Cortex of kidney (tissue), 1 donor: ENCODE measurements at places on chromosomes 7 and 10.

DNA sequence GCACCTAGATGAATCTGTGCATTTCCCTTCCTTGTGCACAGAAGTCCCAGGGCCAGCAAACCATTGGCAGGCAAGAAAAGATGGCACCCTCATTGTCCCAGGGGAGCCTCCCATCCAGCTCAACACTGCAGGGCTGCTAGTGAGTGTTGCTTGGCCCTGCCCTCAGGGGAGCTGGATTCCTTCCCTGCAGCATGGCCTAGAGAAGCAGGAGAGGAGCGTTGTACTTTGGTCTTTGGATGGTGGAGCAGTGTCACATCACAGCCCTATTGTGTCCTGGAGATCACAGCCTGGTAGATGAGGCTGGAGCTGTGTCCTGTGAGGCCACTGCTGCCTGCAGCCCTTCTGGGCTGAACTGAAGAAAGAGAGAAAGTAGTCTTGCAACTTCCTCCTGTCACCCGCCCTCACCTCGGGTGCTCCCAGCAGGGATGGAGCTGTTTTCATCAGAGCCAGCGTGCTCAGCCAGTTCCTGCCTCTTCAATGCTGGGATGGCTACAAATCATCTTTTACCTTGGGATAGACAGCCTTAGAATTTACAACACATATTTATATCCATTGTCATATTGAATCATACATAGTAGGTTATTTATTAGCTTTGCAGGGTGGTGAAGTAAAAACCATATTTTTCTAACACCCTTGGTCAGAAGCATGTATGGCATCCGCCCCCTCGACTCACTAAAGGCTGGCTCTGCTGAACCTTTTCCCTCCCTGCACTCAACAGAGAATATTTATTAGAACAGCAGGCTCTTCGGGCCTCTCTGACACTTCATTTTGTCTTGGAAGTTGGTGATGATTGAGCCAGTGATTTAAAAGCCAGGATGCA, 43.1 kb upstream of the FAM180A start:
- DNase-seq = no peak

- DNase-seq = no peak
Measured at GRCh38 chr10:110480387-110480786, 17.3 kb upstream of the DUSP5 start.

- DNase-seq = no peak
Measured at GRCh38 chr7:108453320-108453719, 2.9 kb downstream of the NRCAM start.

GRCh38 chr10:43781480-43782361, 133.0 kb upstream of the ZNF32 start:
- no peak for DNase-seq

GRCh38 chr10:93064874-93065660, 4.5 kb downstream of the CYP26C1 start:
- DNase-seq = no peak

DNA sequence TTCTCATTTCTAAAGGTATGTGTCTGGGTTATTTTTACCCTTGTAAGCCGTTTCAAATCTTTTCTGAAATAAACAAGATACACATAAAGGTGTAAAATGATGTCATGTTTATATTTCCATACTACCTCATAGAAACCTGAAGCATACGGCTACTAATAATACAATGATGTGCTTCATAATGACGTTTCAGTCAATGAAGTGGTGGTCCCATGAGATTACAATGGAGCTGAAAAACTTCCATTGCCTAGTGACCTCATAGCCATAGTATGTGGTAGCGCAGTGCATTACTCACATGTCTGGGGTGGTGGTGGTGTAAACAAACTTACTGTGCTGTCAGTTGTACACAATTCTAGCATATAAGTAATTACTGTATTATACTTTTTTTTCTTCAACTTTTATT, 24.9 kb downstream of the EPDR1 start:
- DNase-seq = no peak

GRCh38 chr10:35377050-35377728, 40.9 kb downstream of the CCNY start:
- DNase-seq = no peak

- DNase-seq = no peak
Measured at GRCh38 chr7:82506208-82506607, 62.6 kb upstream of the CACNA2D1 start.

- no peak for DNase-seq
Measured at GRCh38 chr10:42543840-42544372, 94.5 kb downstream of the ZNF33B start.

DNA sequence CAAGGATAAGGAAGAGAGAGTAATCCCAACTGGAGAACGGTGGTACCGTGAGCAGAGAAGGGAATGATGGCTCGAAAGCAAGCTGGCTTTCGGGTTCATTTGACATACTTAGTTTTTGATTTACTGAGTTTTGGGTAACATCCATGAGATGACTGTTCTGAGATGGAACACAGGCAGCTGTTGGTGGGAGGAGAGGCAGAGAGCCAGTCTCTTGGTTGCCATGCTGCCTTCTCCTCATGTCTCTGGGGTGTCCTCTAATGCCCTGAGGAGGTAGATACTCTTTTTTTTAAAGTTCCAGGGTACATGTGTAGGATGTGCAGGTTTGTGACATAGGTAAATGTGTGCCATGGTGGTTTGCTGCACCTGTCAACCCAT, 76.4 kb upstream of the NRP1 start:
- DNase-seq = no peak

DNA sequence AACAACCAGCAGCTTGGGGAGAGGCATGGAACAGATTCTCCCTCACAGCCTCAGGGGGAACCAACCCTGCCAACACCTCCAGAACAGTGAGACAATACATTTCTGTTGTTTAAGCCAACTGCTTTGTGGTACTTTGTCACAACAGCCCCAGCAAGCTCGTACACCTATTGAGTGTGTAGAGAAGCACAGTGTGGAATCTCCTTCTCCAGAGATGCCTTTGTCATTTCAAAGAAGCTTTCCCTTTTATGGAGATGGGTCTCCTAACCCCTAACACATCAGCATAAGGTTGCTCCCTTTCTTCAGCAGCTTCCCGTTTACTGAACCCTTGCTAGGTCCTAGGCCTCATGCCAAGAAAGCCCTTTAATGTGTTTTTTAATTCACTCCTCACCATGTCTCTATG, 60.7 kb upstream of the AGK start:
- DNase-seq = no peak

DNA sequence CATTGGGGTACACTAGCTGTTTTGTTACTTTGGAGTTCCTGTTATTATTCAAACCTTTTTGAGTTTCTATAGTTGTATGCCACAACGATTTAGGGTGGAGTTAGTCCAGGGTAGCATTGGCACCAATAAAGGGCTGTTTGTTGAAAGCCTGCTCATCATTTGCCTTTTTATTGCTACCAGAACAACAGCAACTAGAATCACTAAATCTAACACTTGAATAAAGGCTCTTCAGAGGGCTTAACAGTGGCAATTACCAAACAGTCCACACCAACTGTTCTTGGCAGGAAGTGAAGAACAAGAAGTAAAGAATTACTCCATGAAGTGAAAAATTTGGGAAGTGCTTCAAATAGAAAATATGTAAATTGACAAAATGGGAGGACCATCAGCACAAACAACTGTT, 621.4 kb downstream of the PHTF2 start:
- DNase-seq = no peak

DNA sequence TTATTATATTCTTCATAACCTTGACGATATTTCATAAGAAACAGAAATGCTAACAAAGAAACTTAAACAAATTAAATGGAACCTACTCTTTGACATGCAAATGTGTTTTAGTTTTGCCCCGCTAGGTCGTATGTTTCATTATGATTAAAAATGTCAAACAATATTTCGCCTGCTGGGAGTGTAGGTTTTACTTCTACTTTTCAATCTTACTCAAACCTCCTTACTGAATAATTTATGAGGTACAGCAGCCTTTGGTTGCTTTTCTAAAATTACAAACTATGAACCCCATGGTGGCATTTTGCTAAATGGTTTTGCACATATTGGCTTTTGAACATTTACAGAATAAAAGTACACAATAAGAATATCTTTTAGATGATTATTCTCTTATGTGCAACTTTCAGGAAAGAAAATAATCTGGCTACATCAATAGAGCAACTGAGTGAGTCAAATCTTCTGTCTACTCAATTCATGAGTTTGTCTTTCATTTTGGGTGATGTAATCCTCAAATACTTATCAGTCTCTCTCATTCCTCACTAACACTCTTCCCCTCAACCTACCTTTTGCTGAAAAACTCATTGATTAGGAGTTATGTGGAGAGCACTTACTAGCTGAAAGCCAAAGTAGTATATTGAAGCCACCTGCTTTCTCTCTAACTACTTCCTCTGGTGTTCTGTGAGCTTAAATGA, 1226.4 kb downstream of the XPNPEP1 start:
- no peak for DNase-seq

DNA sequence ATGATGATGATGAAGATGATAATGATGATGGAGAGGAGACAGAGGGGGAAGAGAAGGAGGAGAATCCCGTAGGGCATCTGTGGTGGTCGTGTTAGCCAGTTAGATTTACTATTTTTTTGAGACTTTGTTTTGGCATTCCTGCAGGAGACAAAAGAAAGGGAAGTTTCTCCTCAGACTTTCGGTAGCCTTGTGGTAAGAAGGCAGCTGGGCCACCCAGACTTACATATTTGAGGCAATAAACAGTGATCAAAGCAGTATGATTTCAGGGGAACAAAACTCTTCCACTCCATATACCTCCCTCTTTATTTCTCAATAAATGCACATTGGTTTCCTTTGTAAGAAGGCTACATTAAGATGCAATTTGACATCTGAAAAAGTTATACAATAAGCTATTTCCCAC, 32.4 kb upstream of the BICC1 start:
- DNase-seq = no peak

- DNase-seq = no peak
Measured at GRCh38 chr7:157944734-157945291, 608.0 kb downstream of the DNAJB6 start.

- DNase-seq = no peak
Measured at GRCh38 chr7:34155220-34155908, 250.0 kb downstream of the BMPER start.

GRCh38 chr10:36621346-36621745, 504.1 kb upstream of the ANKRD30A start:
- no peak for DNase-seq

DNA sequence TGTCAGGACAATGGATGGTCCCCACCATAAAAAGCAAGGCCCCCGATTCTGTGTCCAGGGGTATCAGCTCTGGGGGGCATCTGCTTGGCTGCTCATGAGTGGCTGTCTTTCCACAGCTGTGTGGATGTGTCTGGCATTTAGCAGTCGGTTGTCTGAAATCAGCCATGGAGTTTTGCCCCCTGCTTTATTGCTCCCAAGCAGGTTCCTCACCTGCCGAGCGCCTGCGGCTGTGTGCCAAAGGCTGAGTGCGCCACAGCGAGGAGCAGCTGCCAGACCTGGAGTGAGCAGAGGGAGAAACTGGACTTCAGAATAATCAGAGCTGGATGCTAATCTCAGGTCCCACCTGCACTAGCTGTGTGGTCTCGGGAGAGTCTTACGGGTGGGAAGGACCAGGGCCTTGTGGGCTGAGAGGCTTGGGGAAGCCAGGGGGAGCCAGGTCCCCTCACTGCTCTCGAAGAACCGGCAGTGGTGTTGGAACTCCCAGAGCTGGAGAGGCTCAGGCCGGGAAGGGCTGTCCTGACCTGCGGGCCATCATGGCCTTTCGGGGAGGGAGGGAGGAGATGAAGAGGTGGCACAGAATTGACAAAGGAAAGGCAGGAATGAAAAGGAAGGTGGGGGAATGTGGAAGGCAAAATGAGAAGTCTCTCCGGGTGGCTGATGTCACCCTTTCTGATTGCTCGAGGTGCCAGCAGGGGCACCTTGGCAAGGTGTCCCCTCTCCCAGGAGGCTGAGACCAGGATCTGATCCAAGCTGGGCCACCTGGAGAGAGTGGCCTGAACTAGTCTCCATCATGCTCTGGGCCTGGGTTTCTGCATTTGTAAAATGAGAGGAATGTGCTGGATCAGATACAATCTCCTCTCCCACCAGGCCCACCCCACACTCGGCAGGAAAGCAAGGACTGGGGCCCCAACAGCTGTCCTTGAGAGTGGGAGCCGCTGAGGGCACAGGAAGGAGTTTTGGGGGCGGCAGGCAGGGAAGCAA, 30.2 kb upstream of the LEP start:
- no peak for DNase-seq

GRCh38 chr7:101545441-101546190, 83.5 kb downstream of the MYL10 start:
- DNase-seq = no peak

DNA sequence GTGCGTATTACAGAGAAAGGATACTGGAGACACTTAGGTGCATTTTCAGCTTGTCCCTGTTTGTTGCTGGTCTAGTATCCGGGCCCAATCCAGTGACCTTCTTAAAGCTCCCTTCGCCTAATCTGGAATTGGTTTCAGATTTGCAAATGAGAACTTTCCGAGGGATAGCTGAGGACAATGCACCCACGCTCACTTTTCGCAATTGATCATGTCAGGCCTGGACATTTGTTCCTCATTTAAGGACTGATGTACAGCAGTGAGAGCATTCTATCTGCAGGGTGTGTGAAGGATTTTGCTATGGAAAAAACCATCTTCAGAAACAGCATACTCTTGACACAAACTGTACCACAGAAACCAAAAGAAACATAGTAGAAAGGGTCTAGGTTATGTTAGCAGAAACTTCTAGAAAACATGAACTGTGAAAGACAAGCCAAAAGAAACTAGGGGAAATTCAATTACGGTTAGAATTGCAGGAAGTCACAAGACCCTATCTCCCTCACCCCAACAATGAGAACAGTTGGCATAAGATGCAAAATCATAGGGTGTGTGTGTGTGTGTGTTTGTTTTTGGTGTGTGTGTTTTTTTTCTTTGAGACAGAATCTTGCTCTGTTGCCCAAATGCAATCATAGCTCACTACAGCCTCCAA, 331.1 kb downstream of the CALN1 start:
- no peak for DNase-seq

DNA sequence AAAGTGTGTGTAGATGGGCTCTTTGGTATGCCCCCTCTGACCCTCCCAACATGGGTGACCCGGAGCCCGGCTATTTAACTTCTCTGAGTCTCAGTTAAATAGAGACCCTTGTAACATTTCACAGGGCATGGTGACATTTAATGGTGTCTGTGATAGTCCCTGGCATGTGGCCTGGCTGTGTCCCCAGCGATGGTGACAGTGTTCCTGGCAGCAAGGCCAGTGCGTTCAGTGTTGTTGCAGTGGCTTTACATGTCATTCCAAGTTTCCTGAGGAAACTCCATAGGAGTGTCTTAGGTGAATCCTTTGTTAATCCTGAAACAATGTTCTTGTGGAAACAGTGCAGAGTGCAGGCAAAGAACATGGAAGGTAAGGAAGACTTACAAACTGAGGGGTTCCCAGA, 137.0 kb downstream of the RAMP3 start:
- no peak for DNase-seq
